ENCODE measurements at places on chromosomes 6 and 20.

DNA sequence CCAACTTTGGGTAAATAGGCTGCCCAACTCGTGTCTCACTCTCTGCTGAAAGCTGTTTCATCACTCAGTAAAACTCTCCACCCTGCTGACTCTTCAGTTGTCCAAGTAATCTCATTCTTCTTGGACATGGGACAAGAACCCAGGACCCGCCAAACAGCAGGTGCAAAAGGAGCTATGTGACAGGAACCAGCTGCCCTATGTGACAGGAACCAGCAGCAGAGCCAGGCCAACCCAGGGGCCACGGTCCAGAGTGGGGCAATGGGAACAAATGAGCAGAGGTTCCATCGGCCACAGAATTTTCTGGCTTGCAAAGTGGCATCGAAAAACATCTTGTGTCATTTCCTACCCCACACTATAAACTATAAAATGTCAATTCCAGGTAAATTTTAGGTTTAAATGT, 56.5 kb downstream of the MOXD1 start:
- H3K36me3 ChIP-seq = no peaks in the 10 kb centered on the region
- DNase-seq = no peak
- no peaks in the 10 kb centered on the region for H3K4me1 ChIP-seq
- no peak overlapping the region for H3K4me3 ChIP-seq
- H3K27me3 ChIP-seq = no peaks in the 10 kb centered on the region

DNA sequence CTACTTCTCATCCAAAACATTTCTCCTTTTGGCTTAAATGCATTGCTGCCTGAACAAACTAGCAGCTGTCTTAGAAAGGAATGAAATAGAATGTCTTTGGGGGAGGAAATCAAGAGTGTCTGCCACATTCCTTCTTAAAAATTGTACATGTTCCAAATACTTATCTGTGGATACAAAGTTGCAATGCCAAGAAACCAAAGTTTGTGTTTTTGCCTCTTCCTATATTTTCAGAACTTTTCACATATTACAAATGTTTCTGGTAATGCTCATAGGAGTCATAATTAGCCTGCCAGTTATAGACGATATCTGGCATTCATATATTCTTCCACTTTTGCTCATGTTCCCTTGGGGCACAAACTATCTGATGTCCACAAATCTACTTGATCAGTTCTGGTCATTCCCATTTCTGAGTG, 165.5 kb upstream of the BMP5 start:
- H3K36me3 ChIP-seq = no peaks in the 10 kb centered on the region
- DNase-seq = no peak
- H3K27ac ChIP-seq = no peak overlapping the region

DNA sequence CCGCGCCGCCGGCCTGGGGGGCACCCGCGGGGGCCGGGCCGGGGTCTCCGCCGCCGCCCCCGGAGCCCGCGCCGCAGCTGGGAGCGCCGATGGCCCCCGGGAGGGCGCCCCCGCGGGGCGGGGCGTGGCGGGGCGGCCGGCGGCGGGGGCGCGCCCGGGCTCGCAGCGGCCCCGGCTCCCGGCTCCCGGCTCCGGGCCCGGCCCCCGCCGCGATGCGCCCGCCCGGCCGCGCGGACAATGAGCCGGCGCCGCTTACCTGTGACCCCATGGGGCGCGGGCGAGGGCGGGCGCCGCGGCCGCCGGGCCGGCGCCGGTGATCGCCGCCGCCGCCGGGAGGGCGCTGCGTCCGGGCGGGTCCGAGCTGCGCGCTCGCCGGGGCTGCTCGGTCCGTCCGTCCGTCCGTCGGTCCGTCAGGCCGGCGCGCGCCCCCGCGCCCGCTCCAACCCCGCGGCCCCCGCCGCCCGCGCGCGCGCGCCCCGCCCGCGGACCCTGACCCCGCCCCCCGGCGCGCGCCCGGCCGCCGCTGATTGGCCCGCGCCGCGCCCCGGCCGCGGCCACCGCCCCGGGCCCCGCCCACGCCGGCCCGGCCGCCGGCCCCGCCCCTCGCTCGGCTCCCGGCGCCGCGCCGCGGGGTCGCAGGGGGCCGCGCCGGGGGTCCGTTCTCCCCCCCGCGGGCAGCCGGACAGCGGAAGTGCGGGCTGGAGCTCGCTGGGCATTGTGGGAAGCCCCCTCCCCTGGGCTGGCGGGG, at the start of gene ZBTB46:
Gene ZBTB46 (minus strand): TSS at position 424 of the 748 bp plus-strand sequence. CDS start 40,507 bp downstream, outside the sequence.
- DNase-seq = no peak
- peaks cover 68% of the 10 kb centered on the region for H3K4me1 ChIP-seq
- H3K4me3 ChIP-seq = peak within 1 kb of the TSS; percentile 84
- no peaks in the 10 kb centered on the region for H3K36me3 ChIP-seq

- no peak overlapping the region for H3K4me3 ChIP-seq
- H3K27me3 ChIP-seq = no peaks in the 10 kb centered on the region
- no peak overlapping the region for H3K27ac ChIP-seq
Measured at GRCh38 chr6:158464483-158464882, 95.4 kb upstream of the TMEM181 start.

DNA sequence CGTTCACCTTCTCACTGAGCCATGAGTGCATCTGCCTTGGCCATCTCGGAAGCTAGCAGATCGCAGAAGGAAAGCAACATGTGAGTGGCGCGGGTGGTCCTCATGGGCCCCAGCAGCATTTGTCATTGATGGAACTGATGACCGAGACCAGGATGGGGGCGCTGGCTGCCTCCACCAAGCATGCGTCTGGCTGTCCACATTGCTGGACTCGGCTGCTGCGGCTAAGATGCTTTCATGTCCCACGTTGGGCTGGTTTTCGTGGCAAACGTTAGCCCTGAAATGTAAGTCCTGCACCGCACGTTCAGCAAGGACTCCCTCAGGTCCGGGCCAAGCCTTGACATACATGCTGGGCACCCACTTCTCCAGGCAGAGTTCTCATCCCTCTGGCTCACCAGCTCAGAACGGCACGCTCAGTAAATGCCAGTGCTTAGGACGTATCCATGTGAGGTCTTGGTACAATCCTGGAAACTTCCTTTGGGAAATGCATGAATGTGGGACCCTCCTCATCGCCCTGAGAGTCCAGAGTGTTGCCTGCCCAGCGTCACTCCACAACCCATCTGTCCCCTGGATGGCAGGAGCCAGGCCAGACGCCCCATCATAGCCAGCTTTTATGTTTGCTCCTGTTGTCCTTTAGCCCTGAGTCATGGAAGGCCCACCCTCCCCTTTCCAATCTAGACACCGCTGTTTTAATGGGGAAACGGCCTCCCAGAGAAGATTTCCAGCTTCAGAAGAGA, 8.4 kb downstream of the SLCO4A1 start:
- no peaks in the 10 kb centered on the region for H3K27me3 ChIP-seq
- DNase-seq = no peak
- no peaks in the 10 kb centered on the region for H3K36me3 ChIP-seq
- H3K4me1 ChIP-seq = peaks cover 53% of the 10 kb centered on the region
- no peak overlapping the region for H3K4me3 ChIP-seq
- peak overlapping the region; percentile 95 for H3K27ac ChIP-seq

DNA sequence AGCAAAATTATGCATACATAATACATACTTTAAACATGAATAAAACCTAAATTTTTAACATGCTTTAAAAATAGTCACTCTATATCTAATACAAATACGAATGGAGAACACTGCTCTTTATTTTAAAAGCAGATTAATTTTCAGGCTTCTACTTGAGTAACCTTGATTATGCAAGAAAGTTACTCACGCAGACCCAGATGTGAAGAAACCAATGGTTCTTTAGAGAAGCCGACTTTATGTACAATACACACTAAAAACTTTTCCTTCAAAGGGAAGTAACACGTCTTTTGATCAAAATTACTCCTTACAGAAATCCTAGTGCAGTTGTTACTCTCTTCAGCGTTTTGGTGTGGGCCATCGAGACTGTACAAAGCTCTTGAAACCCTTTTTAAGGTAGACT, 136.9 kb upstream of the SLC22A16 start:
- H3K36me3 ChIP-seq = no peaks in the 10 kb centered on the region
- no peak overlapping the region for H3K27ac ChIP-seq
- DNase-seq = no peak
- H3K4me1 ChIP-seq = no peaks in the 10 kb centered on the region

DNA sequence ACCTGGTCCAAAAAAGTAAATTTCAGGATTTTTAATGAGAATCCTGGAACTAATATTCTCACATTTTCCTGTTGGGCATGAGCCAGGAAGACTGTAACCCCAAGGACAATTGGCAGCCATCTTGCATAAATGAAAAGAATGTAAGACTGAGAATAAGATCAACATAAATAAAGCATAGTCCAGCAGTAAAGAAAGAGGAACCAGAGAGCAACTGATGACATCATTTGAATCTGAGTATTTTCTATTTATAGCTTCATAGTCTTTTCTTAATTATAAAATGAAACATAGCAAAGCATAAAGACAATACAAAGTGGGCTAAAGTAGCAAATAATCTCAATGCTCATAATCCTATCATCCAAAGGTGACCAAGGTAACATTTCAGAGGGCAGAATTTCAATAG, 26.6 kb upstream of the FBXL4 start:
- no peaks in the 10 kb centered on the region for H3K27me3 ChIP-seq
- no peak overlapping the region for H3K4me3 ChIP-seq
- DNase-seq = no peak
- H3K4me1 ChIP-seq = no peaks in the 10 kb centered on the region

- H3K27ac ChIP-seq = no peak overlapping the region
- H3K36me3 ChIP-seq = no peaks in the 10 kb centered on the region
- H3K27me3 ChIP-seq = no peaks in the 10 kb centered on the region
- no peak for DNase-seq
- no peak overlapping the region for H3K4me3 ChIP-seq
- peaks cover 6% of the 10 kb centered on the region for H3K4me1 ChIP-seq
Measured at GRCh38 chr6:112258642-112259336, 4.4 kb upstream of the LAMA4 start.

DNA sequence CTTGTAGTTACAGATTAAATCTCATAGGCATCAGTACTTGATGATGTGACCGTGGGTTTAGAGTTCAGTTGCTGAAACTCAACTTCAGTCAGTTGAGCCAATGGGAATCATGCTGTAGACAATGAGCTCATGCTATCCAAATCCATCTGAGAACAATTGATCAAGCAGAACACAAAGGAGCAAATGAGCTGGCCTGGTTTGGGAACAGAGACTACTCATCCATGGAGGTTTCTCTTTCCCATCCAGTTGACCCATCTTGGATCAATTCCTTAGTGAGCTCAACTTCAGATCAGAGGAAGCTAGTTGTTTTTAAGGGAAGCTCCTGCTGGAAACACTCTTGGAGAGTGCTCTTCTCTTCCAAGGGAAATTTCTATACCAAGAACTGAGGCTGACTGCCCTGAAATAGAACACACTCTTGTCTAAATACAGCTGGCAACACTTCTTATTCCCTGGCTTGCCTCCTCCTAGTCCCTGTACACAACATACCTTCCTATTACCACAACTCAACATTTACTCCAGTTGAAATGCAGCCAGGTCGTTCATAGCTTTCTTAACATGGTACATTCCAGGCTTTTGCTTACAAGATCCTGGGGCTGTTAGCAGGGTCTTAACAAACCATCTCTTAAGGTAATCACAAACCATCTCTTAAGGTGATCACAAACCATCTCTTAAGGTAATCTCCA, 203.9 kb upstream of the PRDM1 start:
- H3K4me1 ChIP-seq = no peaks in the 10 kb centered on the region
- H3K27me3 ChIP-seq = no peaks in the 10 kb centered on the region
- H3K36me3 ChIP-seq = no peaks in the 10 kb centered on the region
- DNase-seq = no peak

DNA sequence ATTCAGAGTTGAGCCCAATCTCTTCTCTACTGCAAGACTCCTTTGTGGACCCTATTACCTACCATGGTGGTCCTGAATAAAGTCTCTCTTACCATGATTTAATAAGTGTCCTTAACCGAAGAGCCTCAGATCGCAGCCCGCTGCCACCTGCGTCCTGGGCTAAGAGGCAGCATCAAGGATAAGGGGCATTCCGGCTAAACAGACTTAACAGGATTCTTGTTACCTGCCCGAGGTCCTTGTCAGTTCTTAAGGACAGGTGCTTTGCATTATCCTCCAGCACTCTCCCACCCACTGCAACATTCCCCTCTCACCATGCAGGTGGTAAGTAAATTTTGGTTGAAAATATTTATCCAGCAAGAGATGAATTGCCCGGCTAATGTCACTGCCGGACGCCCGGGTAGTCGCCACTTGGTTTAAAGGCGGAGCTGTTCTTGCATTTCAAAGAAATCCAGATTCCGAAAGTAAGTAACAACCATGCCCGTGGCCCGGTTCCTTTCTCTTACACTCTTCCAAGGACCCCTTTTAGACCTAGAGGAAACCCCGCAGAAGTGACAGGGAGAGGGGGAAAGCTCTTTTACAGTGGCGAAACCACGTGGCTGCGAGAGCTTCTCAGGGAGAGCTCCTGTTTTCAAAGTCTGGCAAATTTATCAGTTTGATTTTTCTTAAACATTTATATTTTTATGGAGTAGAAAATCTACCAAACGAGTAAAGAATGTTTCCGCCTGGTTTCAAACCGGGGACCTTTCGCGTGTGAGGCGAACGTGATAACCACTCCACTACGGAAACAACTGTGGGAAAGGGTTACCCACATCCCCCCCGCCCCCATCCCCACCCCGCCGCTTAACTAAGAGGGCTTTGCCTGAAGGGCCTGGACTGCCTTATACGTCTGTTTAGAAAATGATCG, 41.9 kb upstream of the PRSS16 start:
- H3K27me3 ChIP-seq = peaks cover 19% of the 10 kb centered on the region
- no peak overlapping the region for H3K4me3 ChIP-seq
- no peak overlapping the region for H3K27ac ChIP-seq

DNA sequence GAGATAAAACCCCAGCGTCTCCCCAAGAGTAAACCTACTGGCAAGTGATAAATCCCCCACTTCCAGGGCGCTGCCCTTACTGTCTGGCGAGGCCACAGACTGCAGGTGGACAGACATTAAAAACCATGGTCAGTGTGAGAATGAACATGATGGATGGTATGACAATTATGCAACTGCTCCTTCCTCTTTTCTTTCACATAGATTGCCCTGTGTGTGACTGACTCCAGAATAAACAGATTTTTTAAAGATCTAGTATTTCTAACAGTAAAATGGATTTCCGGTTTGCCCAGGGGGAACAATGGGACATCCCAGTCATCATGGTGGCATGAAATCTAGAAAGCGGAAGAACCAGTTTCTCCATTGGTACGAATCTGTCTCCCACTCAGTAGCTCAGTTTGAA, 153.7 kb downstream of the FOXC1 start:
- peaks cover 16% of the 10 kb centered on the region for H3K4me1 ChIP-seq
- no peak overlapping the region for H3K27ac ChIP-seq

DNA sequence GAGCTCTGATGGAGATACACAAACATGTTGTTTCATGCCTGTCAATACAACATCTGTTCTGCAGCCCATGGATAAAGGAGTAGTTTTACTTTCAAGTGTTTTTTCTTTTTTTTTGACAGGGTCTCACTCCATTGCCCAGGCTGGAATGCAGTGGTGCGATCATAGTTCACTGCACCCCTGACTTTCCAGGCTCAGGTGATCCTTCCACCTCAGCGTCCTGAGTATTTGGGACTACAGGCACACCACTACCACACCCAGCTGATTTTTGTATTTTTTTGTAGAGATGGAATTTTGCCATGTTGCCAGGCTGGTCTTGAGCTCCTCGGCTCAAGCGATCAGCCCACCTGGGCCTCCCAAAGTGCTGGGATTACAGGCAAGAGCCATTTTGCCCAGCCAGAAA, 97.0 kb downstream of the SMAP1 start:
- H3K27ac ChIP-seq = no peak overlapping the region
- no peak for DNase-seq
- H3K4me1 ChIP-seq = peaks cover 10% of the 10 kb centered on the region
- no peak overlapping the region for H3K4me3 ChIP-seq

GRCh38 chr20:32192698-32193097, 14.8 kb downstream of the PLAGL2 start:
- no peak overlapping the region for H3K4me3 ChIP-seq
- peaks cover 18% of the 10 kb centered on the region for H3K36me3 ChIP-seq
- H3K4me1 ChIP-seq = peaks cover 8% of the 10 kb centered on the region
- no peak for DNase-seq
- no peak overlapping the region for H3K27ac ChIP-seq
- H3K27me3 ChIP-seq = no peaks in the 10 kb centered on the region

All from esophagus squamous epithelium (tissue), 5 donors.